GM10248 (cell line): ENCODE measurements at places on chromosomes 11 and 22.
A peak's percentile ranks its signal among the peaks of the same experiment; 100 is the strongest.

DNA sequence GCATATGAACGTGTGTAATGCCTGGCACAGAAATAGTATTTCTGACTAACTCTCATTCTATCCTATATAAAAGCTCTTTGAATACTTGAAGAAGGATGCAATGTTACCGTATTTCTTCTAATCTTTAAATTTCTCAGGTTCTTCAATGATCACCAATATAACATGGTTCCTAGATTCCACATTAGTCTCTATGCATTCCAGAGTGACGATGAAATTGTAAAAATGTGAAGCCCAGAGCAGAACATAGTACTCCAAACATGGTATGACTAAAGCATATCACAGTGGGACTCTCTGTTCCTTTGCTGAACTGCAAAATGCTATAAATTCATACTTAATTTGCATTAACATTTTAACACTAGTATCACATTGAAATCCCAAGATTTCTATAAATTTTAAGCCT is 877.6 kb upstream of the CHORDC1 start:
- no peak for DNase-seq

DNA sequence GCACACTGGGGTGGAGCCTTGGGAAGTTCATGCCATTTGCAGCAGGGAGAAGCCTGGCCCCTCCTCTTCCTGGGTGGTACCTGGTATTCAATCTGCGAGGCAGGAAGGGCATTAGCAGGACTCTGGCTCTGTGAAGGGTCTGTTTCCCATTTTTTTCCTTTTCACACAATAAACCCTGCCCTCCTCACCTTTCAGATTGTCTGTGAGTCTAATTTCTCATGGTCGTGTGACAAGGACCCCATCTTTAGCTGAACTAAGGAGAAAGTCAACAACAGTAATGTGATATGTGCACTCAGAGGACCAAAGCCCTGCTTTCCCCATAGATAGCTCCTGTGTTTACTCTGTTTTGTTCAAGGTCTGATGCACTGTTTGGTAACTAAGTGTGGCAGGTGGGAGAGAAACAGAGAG is 26.6 kb upstream of the CASP4 start:
- no peak for DNase-seq

DNA sequence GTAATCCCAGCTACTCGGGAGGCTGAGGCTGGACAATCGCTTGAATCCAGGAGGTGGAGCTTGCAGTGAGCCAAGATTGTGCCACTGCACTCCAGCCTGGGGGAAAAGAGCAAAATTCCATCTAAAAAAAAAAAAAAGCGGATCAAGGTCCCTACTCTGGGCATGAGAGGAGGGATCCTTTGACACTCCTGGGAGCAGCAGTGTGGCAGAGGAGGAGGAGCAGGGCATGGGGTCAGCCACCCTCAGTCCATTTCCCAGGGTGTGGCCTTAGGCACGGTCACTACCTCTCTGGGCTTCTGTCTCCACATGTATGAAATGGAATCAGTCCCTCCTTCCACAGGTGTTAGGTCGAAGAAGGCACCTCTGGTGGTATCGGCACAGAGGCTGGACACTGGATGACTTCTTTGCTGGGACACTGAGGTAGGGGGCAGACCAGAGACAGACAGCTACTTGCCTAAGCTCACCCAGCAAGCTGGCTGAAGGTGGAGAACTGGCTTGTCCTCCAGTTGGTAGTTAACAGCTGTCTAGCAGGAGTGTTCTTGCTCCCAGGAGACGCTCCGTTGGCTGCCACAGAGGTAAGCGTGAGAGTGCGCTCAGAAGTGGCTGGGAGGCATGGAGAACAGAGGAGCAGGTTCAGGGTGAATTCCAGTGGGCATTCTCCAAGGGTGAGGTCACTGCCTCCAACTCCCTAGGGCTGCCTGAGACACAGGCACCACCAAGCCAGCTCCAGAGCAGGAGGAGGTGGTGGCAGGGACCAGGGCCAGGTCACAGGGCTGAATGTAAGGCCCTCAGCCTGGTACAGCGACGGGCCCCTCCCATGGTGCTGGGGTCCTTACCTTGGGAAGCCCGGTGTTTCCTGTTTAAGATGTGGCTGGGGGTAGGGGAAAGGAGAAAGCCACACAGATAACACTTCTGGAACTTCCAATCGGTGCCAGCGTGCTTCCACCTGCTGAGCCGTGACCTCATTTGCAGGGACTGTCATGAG is 19.5 kb downstream of the TXN2 start:
- no peak for DNase-seq

DNA sequence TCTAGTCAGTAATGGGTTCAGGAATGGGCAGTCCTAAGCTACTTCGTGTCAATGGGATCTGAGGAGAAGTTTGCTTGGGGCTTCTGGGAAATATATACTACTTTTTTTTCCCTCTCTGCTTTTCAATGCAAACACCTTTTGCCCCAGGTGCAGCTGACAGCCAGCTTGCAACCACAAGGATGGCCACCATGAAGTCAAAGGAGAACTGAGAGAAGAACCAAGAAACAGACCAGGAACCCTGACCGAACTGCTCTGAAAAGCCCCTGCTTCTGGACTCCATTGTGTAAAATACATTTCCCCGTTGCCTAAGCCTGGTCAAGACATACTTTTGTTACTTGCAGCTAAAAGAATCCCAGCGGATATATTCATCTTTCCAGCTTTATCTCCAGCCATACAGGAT is 20.1 kb upstream of the CD44 start:
- DNase-seq = peak; percentile 55

DNA sequence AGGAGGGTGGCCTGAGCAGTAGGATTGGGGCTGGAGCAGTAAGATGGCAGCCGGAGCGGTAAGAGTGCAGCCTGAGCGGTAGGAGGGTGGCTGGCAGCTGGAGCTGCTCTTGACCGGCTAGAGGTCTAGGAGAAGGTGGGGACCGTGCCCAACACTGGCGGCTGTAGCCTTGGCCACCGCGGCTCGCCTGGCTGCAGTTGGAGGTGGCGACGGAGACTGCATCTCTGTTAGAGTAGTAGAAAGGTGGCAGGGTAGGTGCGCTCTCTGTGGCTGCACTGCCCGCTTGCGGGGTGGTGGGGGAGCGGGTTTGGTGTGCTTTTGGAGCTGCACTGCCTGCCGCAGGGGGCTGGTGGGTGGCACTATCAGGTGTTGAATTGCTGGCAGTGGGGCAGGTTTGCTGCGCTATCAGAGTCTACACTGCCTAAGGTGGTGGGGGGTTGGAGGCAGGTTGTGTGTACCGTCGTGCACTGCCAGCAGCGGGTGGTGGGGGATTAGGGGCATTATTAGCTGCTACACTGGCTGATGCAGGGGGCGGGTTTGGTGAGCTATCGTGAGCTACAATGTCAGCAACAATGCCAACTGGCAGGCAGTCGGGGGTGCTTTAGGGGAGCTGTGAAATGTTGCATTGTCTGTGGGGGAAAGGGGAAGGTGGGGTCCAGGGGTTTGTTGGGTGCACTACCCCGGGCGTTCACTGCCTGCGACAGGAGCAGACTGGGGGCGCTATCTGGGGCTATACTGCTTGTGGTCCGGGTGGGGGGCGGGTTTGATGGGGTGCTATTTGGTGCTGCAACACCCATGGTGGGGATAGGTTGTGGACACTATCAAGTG is 4461.3 kb upstream of the OR11H1 start:
- peak; percentile 48 for DNase-seq

- no peak for DNase-seq
Measured at GRCh38 chr11:128518493-128519207, 68.7 kb downstream of the ETS1 start.

DNA sequence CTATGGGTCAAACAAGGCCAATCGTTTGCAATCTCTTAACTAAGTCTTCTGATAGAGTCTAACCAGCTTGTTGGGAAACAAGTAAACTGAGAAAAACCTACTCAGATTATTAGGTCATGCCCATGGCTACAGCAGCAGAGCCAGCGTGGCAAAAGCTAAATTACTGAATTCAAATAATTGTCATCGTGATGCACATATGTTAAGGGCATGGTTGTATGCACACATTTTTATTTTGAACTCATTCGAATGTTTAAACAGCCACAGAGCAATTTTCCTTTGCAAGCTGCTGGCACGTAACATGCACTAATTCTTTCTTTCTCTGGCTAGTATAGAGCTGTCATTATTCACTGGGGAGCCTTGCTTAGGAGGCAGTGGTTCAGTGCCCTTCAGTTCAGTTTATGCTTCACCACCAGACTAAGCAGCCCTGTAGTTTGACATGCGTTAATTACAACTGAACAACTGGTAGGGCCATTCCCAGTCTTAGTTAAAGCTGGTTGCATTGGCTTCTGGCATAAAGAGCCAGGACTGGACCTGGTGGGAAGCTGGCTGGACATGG is 396.4 kb downstream of the METTL15 start:
- DNase-seq = no peak

GRCh38 chr22:21033895-21034294 is 1.5 kb upstream of the SLC7A4 start:
- DNase-seq = no peak

- DNase-seq = no peak
Measured at GRCh38 chr11:120554766-120555432, 43.4 kb downstream of the GRIK4 start.

DNA sequence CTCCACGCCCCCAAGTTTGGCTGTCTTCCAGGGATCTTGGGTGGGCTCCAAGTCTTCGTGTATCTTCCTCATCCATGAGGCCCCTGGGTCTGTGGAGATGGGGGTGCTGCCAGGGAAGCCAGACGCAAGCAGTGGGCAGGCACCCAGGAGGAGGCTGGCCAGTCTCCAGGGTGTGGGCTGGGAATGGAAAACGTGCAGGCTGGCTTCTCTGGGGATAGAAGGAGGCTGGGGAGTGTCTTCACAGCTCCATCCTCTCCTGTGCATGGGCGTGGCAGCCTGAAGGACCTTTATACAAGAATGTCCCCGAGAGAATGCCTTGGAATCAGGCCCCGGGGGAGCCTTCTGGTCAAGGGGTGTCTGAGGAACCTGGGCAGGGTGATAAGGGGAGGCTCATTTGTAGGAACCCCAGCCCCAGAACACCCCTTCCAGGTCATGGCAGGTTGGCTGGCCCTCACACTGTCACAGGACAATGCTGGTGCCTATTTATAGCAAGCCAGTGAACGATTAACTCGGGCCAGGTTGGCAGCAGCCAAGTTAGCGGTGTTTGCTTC is 14.0 kb downstream of the SGSM1 start:
- DNase-seq = no peak

- DNase-seq = no peak
Measured at GRCh38 chr11:17001806-17002205, 12.4 kb downstream of the PLEKHA7 start.

DNA sequence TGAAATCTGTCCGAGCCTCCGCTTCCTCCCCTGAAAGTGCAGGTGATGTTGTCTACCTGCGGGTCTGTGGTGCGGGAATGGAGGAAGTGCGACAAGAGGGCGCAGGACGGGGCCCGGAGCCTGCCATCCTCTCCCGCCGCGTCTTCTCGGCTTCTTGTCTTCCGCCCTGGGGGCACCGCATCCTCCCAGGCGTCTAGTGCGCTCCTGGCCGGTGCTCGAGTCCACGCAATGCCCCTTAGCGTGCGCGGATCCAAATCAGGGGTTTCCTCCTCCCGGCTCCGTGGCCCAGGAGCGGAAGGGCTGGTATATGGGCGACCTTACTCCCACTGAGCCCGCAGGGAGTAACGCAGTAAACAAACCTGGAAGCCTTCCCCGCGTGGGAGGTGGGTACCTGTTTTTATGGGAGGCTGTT is 405 bp downstream of the SFI1 start:
- no peak for DNase-seq

DNA sequence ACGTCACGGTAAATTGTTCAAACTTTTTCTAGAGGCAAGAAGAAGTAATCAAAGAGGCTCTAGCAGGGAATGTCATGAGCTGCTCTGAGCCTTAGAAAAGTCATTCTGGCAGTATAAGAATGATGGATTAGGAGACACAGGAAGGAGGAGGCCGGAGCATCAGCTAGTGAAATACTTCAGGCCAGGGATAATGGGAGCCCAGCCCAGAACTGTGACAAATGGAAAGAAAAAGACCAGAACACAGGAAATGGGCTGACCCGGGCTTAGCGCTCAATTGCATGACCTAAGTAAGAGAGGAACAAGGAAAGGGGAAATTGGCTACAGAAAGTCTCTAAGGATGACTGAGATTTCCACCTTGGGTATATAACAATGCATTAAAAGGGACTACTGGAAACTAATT is 108.6 kb downstream of the LARGE1 start:
- no peak for DNase-seq

DNA sequence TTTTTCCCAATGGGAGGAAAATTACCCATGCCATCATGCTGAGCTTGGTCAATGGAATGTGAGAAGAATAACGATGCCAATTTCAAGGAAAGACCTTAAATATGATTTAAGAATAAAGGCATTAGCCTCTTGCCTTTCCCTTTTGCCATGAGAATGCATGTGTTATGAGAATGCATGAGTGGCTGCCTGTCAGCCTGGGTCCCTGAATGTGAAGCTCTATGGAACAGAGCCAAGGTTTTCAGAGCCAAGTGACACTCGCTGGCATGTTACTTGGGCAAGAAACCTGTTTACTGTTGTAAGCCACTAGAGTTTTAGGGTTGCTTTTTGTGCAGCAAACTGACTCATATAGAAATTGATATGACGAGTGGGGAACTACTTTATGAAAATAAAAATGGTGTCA is 75.7 kb downstream of the JRKL start:
- no peak for DNase-seq

DNA sequence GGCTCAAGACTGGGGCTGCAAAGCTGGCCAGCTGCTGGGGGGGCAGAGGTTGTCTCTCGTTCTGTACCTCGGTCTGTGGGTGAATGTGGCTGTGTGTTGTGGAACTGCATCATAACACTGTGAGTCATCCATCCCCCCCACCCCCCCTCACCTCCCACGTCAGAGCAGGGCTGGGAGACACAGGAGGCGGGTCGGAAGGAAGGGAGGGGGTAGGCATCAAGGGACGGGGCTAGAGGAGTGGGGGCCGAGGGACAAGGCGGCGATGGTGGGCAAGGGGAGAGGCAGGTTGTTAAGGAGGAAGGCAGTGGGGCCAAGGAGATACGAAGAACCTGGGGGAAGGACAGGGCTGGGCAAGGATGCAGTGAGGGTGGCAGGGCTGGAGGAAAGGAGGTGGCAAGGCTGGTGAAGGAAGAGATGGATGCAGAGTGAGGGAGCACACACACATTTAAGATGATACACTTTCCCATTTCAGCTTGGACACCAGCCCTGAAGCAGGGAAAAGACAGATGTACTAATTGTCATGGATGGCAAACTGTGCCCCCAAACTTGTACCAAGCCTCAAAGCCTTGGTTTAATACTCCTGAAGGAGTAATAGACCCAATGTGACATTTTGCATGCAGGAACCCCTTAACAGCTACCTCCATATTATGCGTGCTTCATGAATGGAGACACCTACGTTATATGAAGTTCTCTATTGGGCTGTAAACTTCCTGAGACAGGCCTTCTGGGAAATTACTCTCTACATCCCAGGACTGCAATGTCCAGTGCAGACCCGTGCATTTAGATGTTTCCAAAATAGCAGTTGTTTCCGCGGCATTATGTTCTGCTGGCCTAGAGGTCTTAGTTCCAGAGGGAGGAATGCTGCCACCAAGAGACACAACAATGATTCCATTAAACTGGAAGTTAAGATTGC is at the start of gene YPEL4:
TSS of gene YPEL4 (minus strand) at position 87 of the 913 bp plus-strand sequence. CDS start 2,805 bp downstream, outside the sequence.
- peak; percentile 59 for DNase-seq

- DNase-seq = peak; percentile 32
Measured at GRCh38 chr11:134260503-134260902, 7.1 kb downstream of the ACAD8 start.

DNA sequence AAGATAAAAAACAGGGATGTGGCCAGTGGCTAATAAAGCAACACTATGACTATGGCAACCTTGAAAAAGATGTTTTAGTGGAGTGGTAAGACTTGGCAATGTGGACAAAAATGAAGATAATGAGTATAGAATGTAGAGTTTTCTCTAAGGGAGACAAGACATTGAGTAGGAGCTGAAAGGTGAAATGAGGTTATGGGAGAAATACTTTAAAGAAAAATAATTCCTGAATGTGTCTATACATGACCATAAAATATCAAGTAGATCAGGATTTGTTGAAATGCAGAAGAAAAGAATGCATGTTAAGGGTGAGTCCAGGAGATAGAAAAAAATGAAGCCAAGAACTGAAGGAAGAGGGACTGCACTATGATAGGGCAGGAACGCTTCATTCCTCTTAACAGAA is 101.6 kb upstream of the CARD18 start:
- no peak for DNase-seq
